AG09319 (cell line): ENCODE measurements at places on chromosomes 13 and 19.

GRCh38 chr19:50321831-50322230 is 7.3 kb downstream of the KCNC3 start:
- DNase-seq = no peak

- no peak for DNase-seq
Observed at GRCh38 chr19:16714702-16715287, 4.9 kb upstream of the NWD1 start.

GRCh38 chr19:32219881-32220472 is 125.4 kb upstream of the ZNF507 start:
- DNase-seq = no peak

GRCh38 chr19:52296400-52296772 is 583 bp upstream of the ZNF480 start:
- DNase-seq = no peak

DNA sequence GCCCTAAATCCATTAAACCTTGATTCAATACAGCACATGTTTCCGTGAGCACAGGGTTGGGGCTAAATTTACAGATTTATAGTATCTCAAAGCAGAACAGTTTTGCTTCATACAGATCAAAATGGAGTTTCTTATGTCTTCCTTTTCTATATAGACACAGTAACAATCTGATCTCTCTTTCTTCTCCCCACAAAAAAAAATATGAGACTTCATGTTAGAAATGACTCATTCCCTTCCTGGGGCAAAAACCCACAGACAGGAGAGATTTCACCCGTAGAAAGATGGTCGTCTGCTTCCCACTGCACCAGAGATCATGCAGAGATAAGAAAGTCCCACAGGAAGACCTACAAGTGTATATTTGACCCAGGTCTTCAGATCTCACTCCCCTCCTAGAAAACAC is 7.7 kb upstream of the ZNF611 start:
- no peak for DNase-seq

DNA sequence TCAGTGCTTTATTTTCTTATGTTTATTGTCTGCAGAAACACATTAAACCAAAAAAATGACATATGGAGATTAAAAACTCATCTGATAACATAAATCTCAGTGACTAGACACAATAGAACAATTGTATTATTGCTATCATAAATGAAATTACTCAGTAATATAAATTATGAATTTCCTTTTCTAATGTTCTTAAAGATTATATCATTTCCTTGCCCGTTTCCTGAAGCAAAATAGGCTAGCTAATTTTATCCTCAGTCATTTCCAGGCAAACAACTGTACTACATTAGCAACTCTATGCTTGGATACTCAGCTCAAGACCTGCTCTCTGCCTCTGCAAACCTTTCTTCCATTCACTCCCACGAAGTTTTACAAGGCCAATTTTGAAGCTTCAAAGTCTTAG is 61.2 kb downstream of the RFC3 start:
- no peak for DNase-seq

- no peak for DNase-seq
Observed at GRCh38 chr19:38545596-38545995, 72.2 kb downstream of the MAP4K1 start.

DNA sequence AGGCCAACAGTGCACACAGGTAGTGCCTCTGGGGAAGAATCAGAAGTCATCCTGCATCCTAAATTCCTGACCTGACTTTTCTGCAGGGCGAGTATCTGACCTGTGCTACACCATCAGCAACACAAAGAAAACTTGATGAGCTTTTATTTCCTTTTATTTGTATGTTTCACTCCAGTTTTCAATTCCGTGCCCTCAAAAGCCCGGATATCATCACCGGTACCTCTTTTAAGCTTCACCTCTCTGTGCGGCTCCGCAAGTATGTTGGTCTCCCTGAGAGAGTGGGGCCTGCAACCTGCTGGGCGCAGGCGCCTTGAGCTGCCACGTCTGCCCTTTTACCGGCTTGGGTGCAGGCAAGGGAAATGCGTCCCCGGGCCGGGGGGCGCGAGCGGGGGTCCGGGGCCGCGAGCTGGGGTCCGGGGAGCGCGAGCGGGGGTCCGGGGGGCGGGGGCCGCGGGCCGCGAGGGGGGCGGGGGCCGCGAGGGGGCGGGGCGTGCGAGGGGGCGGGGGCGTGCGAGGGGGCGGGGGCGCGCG is 4.3 kb upstream of the DUXA start:
- no peak for DNase-seq

- no peak for DNase-seq
Observed at GRCh38 chr13:41061914-41062837, 867 bp downstream of the WBP4 start.

GRCh38 chr19:4007836-4008539 is 452 bp downstream of the PIAS4 start:
- DNase-seq = no peak

- DNase-seq = no peak
Observed at GRCh38 chr13:73324842-73325722, 266.3 kb downstream of the KLF5 start.

DNA sequence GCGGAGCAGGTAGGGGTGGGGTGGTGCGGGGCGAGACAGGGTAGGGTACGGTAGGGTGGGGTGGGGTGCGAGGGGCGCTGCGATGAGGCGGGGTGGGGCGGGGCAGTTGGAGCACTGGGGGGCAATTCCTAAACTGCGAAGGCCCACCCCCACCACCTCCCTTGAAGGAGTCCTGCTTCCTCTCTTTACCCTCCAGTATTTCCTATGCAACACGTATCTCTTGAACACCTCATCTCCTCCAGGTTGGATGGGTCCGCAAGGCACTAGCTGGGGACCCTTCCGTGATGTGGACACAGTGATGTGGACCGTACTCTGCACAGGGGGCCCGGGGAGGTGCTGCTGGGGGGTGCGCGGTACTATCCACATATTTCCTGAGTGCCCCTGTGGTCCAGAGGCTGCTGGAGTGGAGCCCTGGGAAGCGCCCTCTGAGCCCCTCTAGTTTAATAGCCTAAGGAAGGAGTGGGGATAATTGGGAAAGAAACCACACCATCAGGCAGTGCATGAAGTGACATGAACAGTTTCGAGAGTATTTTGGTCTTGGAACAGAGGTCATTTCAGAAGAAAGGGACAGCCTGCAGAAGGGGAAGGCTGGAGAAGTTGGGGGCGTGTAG is 1.1 kb downstream of the IL17D start:
- DNase-seq = no peak

- DNase-seq = no peak
Observed at GRCh38 chr19:32268381-32268780, 77.0 kb upstream of the ZNF507 start.

- DNase-seq = no peak
Observed at GRCh38 chr13:86425170-86425815, 626.1 kb upstream of the SLITRK6 start.

- DNase-seq = no peak
Observed at GRCh38 chr13:26961890-26962615, 201.5 kb upstream of the GPR12 start.

- DNase-seq = no peak
Observed at GRCh38 chr19:35558400-35559280, 4.8 kb downstream of the ATP4A start.

DNA sequence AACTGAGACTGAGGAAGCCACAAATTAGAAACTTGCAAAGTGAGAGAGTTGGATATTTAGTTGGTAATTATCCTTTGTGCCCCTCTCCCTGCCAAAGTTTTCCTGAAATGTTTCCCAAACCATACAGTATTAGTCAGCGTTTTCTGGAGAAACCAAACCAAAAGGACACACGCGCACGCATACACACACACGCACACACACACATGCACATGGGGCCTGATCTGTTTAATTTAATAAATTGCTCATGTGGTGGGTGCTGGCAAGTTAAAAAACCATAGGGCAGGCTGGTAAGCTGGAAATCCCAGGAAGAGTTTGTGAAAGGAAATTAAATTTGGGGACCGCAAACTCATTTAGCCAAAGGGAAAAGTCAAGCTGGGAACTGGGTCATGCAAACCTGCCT is 11.7 kb upstream of the CYSLTR2 start:
- no peak for DNase-seq

DNA sequence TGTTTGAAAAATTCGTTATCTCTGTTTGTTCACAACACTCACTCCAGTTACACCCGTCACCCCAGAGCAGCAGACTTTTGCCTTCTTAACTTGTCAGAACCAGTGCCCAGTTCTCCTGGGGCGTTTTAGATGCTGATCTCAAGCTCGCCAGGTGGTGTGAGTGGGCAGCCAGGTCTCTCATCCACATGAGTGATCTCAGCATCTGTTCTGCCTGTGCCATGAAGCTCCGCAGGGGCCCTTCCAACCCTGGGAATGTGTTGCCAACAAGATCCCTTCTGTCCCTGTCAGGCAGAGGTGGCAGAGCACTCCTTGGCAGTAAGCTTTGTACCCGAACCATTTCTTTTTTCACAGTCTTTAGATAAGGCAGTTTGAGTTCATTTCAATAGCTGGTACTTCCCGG is 896.5 kb downstream of the UQCRFS1 start:
- DNase-seq = no peak

GRCh38 chr13:80931118-80931517 is 590.2 kb upstream of the SPRY2 start:
- no peak for DNase-seq

DNA sequence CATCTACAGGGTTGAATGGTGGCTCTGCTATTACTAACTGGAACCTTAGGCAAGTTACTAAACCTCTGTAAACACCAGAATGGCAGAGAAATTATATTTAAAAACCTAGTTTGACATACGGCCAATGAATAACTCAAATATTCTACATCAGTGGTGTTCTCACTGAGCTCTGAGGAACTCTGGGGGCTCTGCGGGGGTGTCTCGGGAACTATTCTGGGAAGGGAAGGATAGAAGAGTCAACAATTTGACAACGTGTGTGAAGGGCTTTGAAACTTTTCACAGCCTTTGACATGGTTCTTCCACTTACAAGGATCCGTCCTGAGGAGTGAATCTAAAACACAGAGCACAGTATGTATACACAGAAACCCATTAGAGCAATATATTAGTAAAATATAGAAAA is 38.7 kb downstream of the SOHLH2 start:
- no peak for DNase-seq

GRCh38 chr19:19056636-19057275 is 7.0 kb upstream of the SLC25A42 start:
- no peak for DNase-seq
